ENCODE measurements at places on chromosomes 11 and 22.

DNA sequence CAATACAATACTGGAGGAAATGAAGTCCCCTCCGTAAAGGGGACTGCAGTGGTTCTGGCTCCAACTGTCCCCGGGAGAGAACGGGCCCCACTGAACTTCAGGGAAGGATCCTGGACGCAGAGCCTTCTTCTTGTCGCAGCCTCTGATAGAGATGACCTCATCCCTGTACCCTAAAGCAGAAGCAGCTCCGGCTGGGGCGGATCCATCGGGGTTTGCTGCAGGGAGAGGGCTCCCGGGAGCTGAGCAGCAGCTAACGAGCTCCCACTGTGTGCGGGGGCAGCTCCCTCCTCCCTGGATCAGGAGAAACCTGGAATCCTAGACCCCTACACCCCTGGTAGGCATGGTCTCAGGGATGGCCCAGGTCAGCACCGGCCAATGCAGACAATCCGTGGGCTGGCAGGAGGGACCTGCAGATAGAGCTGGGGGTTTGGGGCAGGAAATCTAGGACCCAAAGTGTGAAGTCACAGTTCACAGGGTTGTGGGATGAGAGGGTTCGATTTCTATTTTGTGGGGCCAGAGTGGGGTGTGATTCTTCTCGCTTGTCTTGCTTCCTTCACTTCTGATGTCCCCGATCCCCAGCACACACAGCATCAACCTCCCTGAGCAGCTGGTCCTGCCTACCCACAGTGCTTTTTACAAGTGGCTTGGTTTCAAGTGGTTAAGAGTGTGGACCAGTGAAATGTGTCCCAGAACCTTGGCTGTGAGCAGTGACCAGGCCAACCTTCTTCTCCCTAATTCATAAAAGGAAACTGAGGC, 12.9 kb downstream of the KIAA0930 start:
- no peak for DNase-seq

GRCh38 chr11:116352881-116353280, 419.9 kb downstream of the BUD13 start:
- DNase-seq = no peak

DNA sequence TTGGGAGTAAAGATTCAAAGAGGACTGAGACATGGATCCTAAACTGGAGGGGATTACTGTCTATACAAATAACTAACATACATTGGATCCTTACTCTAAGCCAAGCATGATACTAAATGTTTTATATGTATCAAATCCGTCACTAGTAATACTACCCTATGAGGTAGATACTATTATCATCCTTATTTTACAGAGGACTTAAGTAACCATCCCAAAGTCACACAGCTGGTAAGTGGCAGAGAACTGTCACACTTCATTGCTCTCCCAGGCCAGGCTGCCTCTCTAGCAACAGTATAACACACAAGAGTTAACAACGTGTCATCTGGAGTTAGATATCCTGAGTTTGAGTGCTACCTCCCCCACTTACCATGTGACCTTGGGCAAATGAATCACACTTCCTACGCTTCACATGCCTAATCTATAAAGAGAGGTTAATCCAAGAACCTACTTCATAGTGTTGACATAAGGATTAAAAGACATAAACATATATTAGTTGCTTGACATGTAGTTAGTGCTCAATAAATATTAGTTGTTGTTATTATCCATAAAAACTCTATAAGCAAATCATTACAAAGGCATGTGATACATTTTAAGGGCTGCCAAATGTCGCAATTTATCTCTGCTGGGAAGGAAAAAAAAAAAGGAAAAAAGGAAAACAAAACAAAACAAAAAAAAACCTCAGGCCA, 33.8 kb upstream of the SPON1 start:
- peak; percentile 29 for DNase-seq

- DNase-seq = no peak
Observed at GRCh38 chr11:78635814-78636506, 61.3 kb upstream of the NARS2 start.

- no peak for DNase-seq
Observed at GRCh38 chr11:56885177-56885576, 103.5 kb upstream of the OR5AK2 start.

DNA sequence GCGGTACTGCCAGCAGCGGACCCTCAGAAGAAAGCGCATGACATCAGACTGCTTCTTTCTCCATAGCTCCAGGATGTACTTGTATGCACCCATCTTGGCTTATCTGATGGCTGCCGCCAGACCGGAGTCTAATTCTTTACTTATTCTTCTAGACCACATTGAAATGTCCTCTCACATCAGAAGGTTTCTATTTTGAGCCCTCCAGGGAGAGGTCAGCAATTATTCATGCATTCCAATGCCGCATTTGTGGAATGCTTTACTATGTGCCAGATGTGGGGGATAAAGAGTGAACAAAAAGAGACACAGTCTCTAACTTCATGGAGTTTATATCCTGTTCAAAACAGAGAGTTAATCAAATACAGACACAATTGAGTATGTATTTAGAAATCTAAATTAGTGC, 230.1 kb downstream of the MIAT start:
- peak; percentile 32 for DNase-seq

GRCh38 chr11:62599901-62600300, 1.8 kb downstream of the MTA2 start:
- peak; percentile 90 for DNase-seq
